ENCODE measurements at places on chromosomes 5 and 9.
A peak's percentile ranks its signal among the peaks of the same experiment; 100 is the strongest.

GRCh38 chr5:58746321-58746720, 163.4 kb downstream of the RAB3C start:
- no peak for DNase-seq

- DNase-seq: no peak
Measured at GRCh38 chr9:17246770-17247169, 111.9 kb downstream of the CNTLN start.

DNA sequence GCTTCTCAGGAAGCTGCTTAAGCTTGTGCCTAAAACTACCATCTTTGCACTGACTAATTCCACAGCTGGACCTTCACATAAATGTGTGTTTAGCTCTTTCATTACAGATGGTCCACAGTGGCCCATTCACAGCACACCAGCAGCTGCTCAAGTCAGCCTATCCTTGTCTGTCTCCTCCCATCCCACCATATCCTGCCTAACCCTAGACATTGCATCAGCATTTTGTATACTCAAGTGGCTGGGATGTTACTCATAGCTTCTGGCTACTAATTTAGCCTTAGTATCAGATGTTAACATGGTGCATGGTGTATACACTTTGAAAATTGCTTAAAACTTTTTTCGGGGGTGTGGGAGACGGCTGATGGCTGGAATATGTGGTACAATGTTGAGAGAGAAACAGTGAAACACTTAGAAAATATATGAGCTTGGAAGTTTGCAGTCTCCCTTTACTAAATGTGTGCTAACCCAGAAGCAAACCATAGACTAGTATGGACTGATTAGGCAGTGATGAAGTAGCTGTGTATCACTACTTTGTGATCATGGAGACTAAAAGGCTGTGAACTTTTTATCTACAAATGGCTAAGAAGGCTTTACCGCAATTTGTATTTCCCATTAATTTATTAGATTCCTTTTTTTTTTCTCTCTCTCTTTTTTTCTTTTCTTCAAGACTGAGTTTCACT, 83.1 kb downstream of the JMY start:
- DNase-seq: peak; percentile 92

DNA sequence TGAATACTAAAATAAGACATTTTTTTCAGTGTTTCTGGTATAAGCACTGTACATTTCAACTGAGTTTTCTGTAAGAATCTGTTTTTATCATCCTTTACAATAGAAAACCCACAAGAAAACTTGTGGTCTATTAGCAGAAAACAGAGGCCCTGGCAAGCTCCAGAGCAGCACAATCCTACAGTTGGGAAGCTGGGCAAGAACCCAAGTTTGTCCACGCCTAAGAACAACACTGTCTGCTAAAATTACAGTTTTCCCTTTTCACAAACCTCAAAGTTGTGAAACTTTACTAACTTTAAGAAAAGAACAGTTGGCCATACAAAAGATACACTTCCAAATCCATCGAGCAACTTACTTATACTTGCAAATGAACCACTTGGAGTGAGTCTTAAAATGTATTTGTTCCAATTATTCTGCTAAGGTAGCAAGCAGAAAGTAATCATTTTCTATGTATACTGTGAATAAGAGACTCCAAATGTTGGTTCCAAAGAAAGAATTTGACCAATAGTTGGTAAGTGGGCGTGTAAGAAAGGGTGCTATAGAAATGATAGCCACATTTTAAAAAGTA, 982.0 kb upstream of the ARRDC3 start:
- peak; percentile 78 for DNase-seq

- no peak for DNase-seq
Measured at GRCh38 chr9:38195737-38196161, 126.7 kb upstream of the SHB start.

DNA sequence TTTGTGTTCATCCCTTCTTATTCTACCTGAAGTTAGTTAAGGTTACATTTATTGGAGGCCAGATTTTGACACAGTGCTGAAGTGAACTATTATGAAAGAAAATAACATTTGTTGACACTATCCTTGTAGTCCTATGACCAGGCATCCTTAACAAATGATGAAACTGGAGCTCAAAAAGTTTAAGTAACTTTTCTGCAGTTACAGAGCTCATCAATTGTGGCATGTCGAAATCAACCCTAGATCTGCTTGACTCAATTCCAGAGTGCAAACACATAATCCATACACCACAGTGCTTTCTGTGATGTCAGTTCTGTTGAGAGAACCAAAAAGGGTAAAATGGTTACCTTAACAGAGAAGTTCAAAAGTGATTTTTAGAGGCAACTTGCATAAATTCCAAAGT, 28.6 kb downstream of the KCNN2 start:
- DNase-seq: no peak

DNA sequence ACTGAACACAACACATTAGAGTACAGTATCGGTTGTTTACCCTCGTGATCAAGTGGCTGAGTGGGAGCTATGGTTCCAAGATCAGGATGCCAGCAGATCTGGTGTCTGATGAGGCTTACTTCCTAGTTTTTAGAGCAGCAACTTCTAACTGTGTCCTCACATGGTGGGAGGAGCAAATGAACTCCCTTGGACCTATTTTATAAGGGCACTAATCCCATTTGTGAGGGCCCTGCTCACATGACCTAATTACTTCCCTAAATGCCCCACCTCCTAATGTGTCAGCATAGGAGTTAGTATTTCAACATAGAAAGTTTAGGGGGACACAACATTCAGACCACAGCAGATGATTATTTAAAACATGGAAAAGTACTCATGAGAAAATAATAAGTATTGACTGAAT, 111.8 kb downstream of the GCNT1 start:
- no peak for DNase-seq

DNA sequence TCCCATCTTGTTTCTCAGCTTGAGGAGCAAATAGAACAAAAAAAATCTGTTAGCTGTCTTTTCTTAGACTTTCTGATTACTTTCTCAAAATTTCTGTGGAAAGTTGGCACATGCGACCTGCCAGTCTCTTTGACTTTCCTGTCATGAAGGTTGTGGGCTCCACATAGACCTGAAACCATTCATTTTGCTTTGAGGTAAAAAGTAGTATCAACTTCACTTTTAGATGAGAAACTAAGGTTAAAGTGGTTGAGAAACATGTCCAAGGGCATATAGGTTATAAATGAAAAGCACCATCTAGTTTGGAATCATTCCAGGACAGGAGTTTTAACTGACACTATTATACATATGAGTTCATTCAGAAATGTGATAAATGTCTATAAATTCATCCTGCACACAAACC, 42.7 kb downstream of the ST8SIA4 start:
- no peak for DNase-seq

GRCh38 chr9:114051281-114051680, 26.8 kb downstream of the AMBP start:
- DNase-seq: no peak

- no peak for DNase-seq
Measured at GRCh38 chr9:123438321-123438720, 82.3 kb downstream of the CRB2 start.

- DNase-seq: no peak
Measured at GRCh38 chr5:57422993-57423392, 59.6 kb downstream of the ACTBL2 start.

DNA sequence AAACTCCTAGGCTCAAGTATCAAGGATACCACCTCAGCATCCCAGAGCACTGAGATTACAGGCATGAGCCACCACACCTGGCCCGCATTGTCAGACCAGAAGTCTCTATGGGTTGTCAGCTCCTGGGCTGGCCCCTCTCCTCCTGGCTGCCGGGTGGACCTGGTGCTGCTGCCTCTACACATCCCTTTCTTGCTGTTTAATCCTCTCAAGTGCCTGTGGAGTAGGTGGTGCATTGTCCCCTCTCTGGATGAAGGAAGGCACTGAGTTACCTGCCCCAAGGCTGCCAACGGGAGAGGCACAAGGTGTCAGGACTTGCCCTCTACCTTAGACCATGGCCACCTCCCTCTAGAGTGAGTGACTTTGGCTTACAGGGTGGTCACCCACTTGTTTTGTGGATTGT, 37.4 kb downstream of the PHF2 start:
- DNase-seq: no peak

DNA sequence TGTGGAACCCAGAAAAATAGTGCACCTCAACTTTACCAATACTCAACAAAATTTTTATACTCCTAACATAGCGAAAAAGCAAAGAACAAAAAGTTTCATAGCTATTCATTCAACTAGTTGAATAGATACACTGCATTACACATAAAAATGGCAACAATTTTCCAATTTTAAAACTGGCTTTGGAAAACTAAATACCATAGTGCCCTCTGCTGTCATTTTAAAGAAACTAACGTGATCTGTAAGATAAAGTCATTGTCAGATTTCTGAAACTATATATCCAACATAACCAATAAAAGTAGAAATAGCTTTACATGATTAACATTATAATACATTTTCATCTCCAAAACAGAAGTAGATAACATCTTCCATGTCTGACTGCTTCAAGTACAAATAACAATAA, 31.6 kb downstream of the DTWD2 start:
- peak; percentile 18 for DNase-seq

- no peak for DNase-seq
Measured at GRCh38 chr5:115179394-115180164, 9.9 kb upstream of the TRIM36 start.

DNA sequence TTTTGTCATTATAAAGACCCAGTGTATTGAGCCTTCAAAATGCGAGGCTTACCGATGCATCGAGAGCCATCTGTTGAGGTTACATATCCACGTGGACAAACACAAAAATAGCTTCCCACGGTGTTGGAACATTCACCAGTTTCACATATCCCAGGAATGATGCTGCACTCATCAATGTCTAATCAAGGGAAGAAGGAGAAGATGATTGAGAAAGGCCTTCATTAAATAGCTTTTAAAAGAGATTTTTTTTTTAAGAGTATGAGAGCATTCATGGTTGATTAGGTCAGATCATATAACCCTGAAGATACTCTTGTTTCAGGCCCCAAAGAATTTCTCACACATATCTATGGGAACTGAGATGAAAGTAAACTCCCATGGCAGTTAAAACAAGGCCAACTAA, 129.4 kb downstream of the FBN2 start:
- DNase-seq: no peak

- no peak for DNase-seq
Measured at GRCh38 chr5:143964919-143965318, 153.0 kb downstream of the HMHB1 start.

DNA sequence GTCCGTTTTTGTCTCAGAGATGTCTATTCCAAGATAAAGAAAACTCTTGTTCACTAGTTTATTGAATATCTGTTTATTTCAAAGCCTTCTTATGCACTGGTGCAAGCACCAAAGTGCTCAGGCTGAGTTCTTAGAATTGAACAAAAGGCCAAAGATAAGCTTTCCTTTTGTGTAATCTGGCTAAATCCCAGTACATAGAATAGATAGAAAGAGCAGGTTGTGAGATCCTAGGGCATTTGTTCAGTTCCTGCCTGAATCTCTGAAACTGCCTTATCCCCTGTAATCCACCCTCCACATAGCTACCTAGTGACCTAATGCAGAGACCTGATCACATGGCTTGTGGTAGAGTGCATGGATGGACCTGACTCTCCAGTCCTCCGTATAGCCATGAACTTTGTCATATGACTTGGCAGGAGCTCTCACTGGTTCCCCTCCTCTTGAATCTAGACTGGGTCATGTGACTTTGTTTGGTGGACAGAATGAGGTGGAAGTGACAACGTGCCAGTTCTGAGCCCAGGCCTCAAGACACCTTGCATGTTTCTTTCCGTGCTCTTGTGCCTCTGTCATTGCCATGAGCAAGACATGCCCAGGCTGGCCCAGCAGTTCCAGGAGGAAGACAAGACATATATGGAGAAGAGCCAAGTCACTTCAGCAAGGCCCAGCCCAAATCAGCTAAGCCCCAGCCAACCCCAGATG, 139.3 kb upstream of the SHB start:
- no peak for DNase-seq

- DNase-seq: peak; percentile 23
Measured at GRCh38 chr5:88954511-88954910, 71.5 kb upstream of the MEF2C start.

- DNase-seq: no peak
Measured at GRCh38 chr5:51746023-51746422, 362.8 kb downstream of the ISL1 start.

DNA sequence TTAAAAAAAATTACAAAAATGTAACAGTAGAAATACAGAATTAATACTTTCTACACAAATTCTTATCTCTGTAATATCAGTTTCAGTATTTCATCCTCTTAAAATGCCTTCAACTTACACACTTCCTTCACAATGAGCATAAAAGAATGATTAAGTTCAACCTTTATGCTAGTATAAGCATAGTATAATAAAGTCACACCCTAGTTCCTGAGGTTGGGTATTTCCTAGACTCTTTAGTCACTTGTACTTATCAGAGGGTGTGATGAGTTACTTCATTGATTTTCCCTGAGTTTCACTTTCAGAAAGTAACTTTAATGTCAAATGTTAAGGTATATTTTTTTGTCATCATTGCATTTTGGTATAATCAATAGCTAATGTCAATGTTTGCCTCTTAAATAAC, 302.4 kb downstream of the PDE4D start:
- DNase-seq: no peak

DNA sequence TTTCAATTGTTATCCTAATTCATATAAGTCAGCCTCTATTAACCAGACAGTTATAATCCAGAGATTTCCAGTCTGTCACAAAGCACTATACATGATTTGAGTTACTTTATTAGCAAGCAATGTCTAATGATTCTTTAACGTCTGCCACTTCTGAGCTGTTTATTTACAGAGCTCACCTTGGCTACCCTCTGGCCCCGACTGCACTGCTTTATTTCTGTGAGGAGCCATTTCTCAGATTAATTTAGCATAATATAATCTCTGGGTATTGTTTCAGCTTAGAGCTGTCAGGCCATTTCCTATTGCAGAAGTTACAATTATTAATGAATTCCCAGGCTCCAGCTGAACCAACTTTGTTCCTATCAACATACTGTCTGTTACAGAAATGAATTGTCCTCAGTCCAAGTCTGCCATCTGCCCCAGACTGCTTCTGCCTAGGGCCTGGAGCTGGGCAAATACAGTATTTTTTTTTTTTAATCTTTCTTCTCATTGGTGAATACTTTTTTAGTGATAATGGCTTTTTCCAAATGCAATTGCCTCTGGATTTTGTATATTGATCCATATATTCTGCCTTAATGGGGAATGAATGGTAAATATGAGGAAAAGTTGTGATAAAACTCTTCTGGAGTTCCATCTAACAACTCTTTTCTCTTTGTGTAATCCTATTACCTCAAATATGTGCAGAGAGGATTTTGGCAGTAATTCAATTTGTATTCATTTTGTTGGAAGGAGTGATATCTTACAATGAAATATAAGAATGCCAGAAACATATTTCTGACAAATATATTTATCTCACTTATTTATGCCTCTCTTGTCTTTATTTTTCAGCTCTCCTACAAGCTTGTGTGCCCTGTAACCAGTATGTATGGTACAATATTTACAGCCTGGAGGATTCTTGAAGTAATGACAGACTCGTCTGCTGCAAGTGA, 104.7 kb downstream of the FOCAD start:
- peak; percentile 12 for DNase-seq

DNA sequence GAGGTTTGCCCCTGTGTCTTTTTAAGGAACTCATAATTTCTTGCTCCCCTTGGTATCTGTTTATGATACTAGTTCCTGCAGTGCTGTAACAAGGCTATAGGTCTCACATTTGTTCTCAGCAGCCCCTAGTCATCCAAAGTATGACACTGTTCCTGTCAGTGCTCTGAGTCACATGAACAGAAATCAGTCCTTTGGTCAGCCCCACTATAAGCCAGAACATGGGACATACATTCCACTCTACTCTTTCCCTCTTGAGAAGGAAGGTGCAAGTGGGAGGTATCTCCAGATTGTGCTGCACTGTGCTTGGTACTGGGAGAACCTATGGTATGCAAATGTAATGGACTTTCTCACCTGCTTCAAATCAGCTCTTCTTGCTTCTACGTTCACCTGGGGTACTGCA, 87.0 kb downstream of the IARS1 start:
- DNase-seq: peak; percentile 12
